ENCODE measurements at places on chromosomes 5 and 9.

DNA sequence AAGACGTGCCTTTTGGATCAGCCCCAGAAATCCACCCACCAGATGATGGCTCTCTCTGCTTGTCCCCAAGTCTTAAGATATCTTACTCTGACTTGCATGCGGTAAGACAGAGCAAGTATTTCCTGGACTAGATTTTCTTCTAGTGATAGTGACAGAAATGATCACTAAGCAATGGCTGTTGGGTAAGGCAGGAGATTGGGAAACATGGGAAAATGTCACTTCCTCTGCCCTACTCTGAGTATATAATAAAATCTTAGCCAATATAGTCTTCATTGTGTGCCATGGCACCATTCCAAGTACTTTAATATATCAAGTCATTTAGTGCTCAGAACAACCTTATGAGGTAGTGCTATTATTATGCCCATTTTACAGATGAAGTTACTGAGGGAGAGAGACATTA is 31.0 kb upstream of the GNA14 start:
- no peak for DNase-seq

- no peak for DNase-seq
These were observed 6.5 kb upstream of the MAT2B start for GRCh38 chr5:163498886-163499285.

DNA sequence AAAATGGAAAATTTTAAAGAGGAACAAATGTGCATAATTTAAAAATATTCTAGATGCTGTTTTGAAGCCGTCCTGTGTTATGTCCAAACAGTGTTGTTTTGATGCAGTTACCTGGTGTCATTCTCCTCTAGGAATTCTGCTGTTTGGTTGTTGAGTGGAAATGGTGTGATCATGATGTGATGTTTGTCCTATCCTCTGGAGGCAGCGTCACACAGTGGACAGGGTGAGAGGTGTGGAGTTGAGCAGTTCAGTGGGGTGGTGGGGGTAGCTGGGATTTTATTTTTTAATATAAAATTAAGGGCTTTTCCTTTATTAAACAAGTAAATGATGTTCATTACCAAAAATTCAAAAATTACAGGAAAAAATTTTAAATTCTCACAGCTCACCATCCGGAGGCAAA is 31.2 kb downstream of the PRDM6 start:
- no peak for DNase-seq

DNA sequence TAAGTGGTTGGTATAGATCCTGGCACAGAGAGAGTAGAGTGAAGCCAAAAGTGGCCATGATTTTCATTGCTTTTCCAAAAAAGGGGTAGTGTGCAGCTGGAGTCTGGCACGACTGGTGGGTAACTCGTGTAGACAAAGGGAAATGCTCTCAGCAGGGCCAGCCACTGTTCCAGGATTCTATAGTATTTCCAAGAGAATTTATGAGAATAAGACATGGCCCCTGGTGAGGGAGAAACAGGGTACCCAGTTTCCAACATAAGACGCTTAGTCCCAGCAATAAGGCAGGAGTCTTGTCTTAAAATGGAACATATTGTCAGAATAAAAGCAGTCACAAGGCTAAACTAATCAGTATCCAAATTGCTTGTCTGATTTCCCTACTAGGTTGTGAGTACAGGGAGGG is 52.1 kb downstream of the NMUR2 start:
- no peak for DNase-seq

DNA sequence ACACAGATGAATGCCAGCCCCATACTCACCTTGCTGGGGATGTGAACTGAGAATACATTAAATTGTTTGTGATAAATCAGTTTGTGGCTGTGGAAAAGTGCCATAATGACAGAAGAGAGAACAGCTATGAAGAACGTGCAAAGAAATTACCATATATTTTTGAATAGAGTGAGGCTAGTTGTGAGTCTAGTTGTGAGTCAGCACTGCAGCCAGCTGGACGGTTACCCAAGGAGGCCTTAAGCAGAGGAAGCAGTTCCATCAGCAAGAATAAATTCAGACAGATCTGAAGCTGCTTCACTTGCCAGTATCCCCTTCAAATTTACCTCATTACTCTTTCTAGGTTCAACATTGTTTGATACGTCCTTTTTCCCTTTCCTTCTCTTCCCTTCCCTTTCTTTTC is 446.0 kb downstream of the MTRR start:
- no peak for DNase-seq
